ENCODE measurements at places on chromosomes 13 and 19.
A peak's percentile ranks its signal among the peaks of the same experiment; 100 is the strongest.

DNA sequence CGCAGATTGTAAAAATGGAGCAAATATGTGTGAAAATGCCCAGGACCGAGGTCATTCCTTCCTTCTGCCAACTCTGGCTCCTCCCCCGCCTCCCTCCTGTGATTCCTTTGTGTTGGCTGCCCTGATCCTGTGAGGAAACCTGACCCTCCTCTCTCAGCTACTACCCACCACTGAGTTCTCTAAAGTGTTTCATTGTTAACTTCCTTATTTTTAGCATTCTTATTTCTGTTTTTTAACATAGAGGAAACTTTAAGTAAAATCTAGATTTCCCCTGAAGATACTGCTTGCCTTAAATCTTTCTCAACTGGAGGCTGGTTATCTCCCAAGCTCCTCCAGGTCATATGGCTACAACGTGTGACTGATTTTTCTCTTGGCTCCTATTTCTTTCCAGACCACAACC lies 21.7 kb upstream of the FBXL3 start:
- DNase-seq = no peak

GRCh38 chr13:77036279-77036678 lies 9.3 kb upstream of the FBXL3 start:
- no peak for DNase-seq

DNA sequence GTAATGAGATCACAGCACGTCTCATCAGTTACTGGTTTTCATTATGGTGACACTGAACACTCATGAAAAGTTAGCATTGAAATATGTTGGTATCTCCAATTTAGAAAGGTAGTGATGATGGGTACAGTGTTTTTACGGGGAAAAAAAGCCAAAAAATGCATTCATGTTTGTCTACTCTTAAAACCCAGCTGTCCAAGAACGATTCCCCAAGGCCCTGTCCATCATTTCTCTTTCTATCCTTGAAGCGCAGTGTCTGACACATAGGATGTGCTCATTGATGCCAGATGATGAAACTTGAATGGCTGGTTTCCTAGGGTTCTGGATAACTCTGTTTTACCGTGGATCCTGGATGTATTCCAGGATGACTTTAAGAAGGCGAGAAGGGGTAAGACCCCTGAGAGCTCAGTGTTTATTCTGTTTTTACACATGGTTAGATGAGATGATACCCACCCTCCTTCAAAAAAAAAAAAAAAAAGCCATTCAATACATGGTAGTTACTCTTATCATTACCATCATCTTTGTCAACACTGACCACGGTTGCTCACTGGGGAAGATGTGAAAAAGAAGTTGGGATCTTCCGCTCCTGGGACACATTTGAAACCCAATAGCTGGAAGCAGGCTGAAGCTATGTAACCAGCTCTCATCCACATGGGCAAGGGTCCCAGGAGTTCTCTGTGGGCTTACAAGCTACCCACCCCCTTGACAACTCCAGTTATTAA lies 22.5 kb downstream of the SERP2 start:
- peak; percentile 35 for DNase-seq

DNA sequence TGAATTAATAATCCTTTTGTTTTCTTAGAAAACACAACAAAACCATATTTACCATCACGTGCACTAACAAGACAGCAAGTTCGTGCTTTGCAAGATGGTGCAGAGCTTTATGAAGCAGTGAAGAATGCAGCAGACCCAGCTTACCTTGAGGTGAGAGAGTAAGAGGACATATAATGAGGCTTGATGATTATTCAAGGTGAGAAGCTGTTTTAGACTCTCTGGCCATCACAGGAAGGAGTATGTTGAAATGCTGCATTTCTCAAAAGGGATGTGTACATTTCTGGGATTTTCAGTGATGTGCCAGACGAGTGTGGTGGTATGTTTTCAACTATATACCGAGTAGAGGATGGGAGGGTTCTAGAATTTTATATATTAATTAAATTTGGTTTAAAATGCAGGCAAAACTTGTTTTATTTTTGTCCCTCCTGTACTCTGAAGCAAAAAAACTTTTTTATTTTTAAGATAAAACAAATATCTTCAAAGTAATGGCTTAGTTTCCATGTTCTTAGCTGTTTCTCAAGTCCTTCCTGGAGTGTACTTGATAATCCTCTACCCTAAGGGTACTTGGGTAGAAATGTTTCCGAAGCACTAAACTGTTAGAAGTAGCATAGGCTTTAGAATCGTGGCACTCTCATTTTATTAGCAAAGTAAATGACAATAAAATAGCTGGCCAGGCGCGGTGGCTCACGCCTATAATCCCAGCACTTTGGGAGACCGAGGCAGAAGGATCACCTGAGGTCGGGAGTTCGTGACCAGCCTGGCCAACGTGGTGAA lies 51.1 kb downstream of the N4BP2L1 start:
- no peak for DNase-seq

GRCh38 chr13:44210525-44210924 lies 163.1 kb upstream of the SERP2 start:
- no peak for DNase-seq

- DNase-seq = no peak
Measured at GRCh38 chr13:28455580-28456194, 39.2 kb downstream of the FLT1 start.

DNA sequence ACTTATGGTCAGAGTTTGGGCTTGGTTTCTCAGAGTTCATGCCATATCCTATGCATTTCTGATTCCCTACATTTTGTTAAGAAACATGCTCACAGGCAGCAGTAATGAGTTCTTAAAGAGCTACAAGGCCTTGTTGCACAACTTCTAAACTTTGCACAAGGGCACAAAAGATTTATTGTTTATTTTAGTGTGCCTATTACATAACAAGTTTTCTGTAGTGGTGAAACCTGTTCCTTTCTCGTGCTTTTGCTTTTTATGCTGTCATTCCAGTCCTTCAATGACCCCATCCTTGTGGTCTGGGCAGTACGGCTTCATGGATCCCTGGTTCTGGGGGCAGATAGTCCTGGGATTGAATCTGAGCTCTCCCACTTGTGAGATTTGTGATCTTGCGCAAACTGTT lies 17.8 kb downstream of the ZNF507 start:
- DNase-seq = no peak

DNA sequence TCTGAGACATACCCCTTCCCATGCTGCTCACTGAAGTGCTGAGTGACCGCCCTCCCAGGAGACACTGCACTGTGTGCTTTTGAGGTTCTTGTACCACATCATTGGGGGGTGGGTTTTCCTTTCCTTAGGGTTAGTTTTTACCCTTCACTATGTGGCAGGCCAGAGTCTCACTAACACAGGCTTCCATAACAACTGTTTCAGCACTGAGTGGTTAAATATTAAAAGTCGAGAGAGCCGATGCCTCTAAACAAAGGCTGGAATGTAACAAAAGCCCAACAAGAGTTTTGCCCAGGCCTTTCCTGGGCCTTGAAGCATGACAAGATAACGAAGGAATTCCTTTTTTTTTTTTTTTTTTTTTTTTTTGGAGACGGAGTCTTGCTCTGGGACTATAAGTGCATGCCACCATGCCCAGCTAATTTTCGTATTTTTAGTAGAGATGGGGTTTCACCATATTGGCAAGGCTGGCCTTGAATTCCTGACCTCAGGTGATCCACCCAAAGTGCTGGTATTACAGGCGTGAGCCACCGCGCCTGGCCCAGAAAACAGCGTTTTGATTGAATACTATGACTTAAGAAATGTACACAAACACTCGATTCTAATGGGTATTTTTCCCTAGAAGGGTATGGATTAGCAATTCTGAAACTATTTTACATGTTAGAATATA lies 46.5 kb downstream of the ZNF823 start:
- no peak for DNase-seq

DNA sequence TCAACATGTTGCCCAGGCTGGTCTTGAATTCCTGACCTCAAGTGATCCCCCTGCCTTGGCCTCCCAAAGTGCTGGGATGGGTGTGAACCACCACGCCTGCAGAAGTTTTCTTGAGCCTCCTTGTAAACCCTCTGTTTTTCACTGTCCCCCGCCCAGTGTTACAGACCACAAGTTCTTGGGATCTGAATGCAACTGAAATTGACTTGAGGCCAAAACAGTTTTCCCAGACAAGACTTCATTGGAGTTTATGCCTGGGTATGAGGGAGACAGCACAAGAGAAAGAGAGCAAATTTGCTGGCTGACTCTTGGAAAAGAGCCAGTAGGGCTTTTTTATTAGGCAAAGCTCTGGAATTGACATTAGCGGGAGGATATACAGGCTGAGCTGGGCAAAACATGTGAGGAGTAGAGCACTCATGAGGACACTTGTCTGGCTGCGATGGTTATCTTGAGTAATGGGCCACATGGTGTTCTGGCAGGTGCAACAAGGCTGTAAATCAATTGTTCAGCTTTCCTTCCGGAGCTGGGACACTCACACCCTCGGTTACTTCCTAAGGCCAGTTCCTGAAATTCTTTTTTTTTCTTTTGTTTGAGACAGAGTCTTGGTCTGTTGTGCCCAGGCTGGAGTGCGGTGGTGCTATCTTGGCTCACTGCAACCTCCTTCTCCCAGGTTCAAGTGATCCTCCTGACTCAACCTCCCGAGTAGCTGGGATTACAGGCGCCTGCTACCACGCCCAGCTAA lies 12.7 kb upstream of the HNRNPL start:
- peak; percentile 97 for DNase-seq

DNA sequence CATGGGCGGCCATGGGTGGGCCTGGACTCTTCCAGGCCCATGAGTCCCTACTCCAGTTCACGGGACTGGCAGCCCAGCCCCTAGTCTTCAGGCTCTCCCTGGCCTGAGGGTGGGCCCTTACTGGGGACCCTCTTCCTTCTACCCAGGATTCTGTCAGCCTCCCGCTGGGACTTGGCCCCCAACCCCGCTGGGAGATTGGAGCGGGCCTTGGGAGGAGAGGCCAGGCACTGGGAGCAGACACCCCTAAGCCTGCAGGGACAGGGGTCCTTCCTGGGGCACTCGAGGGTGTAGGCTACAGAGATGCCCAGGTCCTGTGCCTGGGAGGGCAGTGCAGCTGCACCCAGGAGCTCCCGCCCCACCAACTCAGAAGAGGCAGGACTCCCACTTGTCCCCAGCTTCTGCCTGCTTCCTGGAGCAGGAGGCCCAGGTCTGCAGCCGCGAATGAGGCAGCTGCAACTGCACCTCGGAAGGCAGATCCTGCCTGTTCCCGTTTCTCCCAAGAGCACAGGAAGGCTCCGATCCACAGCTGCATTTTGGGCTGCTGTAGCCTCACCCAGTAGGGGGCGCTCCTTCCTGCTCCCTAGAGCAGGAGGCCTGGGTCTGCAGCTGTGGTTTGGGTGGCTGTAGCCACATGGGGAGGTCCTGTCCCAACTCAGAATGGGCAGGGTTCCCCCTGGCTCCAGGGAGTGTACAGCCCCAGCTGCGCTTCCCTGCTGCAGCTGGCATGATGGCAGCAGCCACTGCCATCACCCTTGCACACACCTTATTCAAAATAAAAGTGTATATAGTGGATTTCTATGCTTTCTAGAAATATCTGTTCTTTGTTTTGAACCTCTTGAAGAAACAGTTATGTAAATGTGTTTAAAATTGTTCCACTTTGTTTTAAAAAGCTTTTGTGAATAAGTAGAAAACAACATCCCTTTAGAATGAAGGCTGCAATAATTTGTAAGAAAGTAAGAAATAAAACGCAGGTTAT lies 46.8 kb downstream of the TEX26 start:
- DNase-seq = peak; percentile 50

DNA sequence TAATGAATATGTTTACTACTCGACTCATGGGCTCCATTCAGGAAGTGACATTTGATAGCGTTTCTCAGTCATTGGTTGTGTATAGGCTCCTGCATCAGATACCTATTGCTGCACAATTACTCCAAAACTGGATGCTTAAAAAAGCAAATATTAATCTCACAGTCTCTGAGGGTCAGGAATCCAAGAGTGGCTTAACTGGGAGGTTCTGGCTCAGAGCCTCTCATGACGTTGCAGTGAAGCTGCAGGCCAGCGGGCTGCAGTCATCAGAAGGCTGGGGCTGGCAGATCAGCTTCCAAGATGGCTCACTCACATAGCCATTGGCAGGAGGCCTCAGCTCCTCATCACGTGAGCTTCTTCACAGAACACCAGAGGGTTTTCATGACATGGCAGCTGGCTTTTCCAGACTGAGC lies 525.1 kb upstream of the NBEA start:
- no peak for DNase-seq

DNA sequence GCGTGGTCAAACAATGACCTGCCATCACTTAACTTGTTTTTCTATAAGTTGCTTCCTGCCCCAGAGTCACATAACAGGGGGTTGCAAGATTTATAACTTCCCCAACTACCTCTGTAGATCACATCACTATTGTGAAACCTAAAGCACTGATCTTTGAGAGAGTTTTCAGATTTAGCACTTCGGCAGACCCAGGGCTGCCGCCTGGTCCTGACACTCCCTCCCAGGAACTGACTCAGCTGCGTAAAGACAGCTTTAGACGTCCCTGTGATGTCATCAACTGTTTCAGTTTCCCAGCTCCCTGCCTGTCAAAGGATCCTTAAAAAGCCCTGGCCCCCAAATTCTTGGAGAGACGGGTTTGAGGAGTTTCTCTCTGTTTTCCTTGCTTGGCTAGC lies 33.3 kb downstream of the IGFL2 start:
- no peak for DNase-seq

DNA sequence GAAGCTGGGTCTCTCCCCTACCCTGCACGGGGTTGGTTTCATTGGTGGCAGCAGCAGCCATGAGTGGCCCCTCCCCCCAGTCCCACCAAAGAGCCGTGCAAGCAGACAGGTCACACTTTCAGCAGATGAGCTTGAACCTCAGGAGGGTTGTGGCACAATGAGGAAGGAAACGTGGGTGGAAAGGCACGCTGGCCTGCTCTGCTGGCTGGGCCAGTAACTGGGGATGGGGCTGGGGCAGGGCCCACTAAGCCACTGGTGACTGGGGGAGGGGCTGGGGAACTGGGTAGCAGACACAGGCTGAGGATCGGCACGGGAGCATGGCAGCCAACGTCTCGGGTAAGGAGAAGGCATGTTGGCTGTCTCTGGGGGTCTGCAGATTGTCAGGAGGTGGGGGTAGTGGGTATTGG lies at the start of gene P2RY11:
Gene P2RY11, plus strand, starts transcription at position 289 of the 407 bp plus-strand sequence. Its CDS starts 29 bp downstream, at position 318.
- no peak for DNase-seq

DNA sequence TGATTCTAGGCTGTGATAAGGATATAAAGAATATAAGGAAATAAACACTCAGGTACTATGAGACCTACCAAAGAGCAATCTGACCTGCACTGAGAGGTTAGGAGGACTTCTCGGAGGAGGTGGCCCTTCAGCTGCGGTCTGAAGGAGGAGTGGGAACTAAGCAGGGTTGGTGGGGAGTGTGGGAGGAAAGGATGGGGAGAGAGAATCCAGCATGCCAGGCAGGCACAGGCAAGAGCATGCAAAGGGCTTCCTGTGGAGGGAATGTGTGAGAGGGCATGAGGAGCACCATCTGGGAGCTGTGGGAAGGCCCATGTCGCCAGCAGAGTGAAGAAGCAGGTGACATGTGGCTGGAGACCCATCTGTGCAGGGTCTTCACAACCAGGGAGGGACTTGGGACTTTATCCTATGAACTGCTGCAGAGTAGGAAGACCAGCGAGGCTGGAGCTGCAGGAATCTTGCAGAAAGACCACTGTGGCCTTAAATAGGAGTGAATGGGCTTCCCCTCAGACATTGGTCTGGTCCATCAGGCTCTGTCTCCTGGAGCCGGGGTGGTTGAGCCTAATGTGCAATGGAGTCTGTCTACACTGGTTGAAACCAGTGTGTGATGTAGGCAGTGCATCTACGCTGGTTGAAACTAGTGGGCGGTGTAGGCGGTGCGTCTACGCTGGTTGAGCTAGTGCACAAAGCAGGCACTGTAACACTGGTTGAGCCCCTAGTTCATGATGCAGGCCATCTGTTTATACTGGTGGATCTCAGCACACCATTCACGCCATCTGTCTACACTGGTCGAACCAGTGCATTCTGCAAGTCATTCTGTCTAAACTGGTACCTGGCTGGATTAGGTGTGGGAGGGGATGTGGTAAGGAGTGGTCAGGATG lies 6.4 kb downstream of the CHST8 start:
- no peak for DNase-seq

GRCh38 chr19:58559275-58560006 lies 1.0 kb upstream of the UBE2M start:
- peak; percentile 87 for DNase-seq
